Ureter (tissue), 1 donor: ENCODE measurements at places on chromosomes 4 and X. TPM values are rescaled to one million over a fixed set of nuclear protein-coding genes. Genes with fewer than 3 reads are reported as not detected.

The SPATA4 gene
- total RNA-seq: not detected

The MAGEA6 gene
- total RNA-seq: not detected

The SMIM43 gene
- total RNA-seq: not detected

The APLN gene
- 0.52 TPM for total RNA-seq

The ITIH6 gene
- total RNA-seq: not detected

The NUDT6 gene
- 9.2 TPM for total RNA-seq

The TLR2 gene
- total RNA-seq: 13.9 TPM

The TMPRSS11A gene
- not detected for total RNA-seq

The NXF2 gene
- total RNA-seq: not detected

The AKAP4 gene
- total RNA-seq: not detected

The PAPSS1 gene
- total RNA-seq: 44.7 TPM

The ADH1C gene
- 43.5 TPM for total RNA-seq

The DEFB131A gene
- total RNA-seq: not detected

The CT55 gene
- total RNA-seq: not detected

The TMSB15B gene
- total RNA-seq: 6.1 TPM

The SSX2 gene
- total RNA-seq: not detected

The PHKA1 gene
- 9.4 TPM for total RNA-seq

The PF4V1 gene
- not detected for total RNA-seq
